Stimulated activated CD4-positive, alpha-beta T cell treated with anti-CD3 and anti-CD28 coated beads, Interleukin-1b, Interleukin-23, amount 100 ng/mL, for 1 hour (primary cell): ENCODE measurements at places on chromosomes 11 and 22.

- DNase-seq = no peak
Measured at GRCh38 chr22:42786606-42787356, 66.1 kb upstream of the A4GALT start.

DNA sequence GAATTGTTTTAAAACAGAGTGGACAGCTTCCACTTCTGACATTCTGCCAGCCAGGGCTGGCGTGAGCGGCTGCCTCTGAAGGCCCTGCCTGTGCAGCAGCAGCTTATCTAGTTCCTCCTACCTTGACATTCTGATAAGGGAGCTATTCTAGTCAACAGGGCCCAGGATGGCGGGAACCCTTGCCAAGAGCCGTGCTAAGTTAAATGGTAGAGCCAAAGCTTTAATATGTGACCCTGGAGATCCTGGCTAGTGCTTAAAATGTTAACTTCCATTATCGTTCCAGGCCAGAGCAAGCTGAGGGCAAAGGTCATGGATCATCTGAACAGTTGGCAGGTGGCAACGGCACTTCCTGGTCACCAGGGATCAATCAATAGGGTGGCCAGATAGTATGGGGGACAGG is 3.5 kb downstream of the KCNJ5 start:
- DNase-seq = no peak

GRCh38 chr11:394034-394857 is at the start of gene PKP3:
TSS of gene PKP3 (plus strand) at chr11:394209. CDS start at chr11:394293, 84 bp downstream.
- DNase-seq = no peak

- no peak for DNase-seq
Measured at GRCh38 chr11:28110821-28111200, 2.6 kb downstream of the METTL15 start.

GRCh38 chr11:6298605-6299004 is 21.7 kb downstream of the CAVIN3 start:
- DNase-seq = no peak

GRCh38 chr11:75934851-75935250 is 119.8 kb downstream of the UVRAG start:
- DNase-seq = no peak

DNA sequence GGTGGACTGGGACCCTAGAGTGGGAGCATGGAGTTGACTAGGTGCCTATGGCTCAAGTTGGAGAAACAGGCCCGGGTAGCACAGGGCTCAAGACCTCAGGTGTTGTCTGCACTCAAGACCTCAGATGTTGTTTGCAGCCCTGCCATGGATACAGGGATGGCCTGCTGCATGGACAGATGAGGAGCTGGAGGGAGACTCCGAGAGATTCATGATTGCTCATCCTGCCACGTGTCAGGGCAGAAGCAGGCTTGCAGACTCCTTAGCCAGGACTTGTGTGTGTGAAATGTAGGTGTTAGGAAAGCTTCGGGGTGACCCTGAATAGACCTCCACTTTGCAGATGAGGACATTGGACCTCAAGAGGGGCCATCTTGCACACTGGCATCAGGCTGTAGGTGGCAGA is 921 bp downstream of the CCDC116 start:
- no peak for DNase-seq

DNA sequence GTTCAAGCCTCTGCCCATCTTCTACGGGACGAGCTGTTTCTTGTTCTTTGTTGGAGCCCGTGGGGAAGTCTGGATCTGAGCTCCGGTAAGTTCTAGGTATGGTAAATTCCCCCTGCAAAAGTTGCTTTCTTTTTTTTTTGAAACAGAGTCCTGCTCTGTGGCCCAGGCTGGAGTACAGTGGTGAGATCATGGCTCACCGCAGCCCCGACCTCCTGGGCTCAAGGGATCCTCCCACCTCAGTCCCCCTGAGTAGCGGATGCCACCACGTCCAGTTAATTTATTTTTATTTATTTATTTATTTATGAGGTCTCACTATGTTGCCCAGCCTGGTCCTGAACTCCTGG is 35.5 kb upstream of the MOB2 start:
- no peak for DNase-seq

DNA sequence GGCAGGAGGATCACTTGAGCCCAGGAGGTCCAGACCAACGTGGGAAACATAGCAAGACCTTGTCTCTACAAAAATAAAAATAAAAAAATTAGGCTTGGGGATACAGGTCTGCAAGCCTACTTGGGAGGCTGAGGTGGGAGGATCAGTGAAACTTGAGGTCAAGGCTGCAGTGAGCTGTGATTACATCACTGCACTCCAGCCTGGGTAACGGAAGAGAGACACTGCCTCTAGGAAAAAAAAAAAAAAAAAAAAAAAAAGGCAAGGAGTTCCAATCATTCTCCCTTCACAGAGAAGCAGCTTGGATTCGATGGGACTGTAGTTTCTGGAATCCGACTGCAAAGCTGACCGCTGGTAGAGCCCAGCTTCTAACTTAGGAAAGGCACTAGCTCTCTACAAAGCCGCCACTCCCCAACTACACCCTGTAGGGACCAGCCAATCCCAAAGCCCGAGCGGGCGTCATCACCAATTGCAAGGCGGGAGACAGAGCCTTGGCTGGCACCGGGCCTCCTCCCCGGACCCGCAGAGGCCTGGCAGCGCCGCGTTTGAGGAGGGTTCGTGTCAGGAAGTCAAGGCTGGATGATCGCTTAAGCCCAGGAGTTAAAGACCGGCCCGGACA is 716 bp upstream of the DDB2 start:
- peak; percentile 46 for DNase-seq

GRCh38 chr11:116750070-116750718 is 22.6 kb downstream of the BUD13 start:
- no peak for DNase-seq

GRCh38 chr11:121323046-121323607 is 30.6 kb downstream of the SC5D start:
- no peak for DNase-seq

- no peak for DNase-seq
Measured at GRCh38 chr11:70854201-70854600, 398.2 kb downstream of the SHANK2 start.

GRCh38 chr11:68524681-68525080 is 64.1 kb downstream of the PPP6R3 start:
- no peak for DNase-seq

DNA sequence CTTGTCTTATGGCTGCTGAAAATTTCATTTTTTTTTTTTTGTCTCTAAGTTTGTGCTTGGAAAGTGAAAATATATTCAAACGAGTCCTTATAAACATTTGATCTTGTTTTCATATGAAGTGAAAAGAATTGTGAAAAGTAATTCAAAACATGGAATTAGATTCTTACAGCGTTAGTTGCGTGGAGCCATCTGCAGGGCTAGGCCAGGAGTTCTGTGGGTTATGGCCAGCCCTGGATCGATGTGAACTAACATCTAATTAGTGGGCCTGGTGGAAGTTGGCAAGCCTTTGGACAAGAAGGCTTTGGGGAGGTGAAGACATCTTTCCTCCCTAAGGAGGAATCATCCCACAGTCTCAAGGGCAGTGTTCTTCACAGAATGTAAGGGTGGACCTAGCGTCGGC is 37.2 kb downstream of the PARVA start:
- DNase-seq = no peak

DNA sequence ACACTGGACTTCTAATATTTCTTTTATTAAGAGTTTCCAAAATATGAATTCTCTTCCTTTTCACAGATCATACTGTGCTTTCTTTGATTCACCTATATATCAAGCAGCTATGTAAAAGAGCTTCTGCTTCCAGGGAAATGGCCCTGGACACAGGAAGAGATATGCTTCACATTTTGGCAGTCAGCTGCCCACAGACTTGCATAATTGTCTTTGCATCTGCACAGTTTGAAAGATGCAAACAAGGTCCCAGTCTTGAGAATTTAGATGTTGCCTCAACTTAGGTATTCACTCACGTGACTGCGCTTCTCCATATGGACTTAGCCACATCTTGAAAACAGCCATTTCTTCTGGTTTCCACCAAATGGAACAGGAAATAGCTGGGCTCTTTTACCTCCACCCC is 92.3 kb upstream of the POU2AF2 start:
- no peak for DNase-seq

DNA sequence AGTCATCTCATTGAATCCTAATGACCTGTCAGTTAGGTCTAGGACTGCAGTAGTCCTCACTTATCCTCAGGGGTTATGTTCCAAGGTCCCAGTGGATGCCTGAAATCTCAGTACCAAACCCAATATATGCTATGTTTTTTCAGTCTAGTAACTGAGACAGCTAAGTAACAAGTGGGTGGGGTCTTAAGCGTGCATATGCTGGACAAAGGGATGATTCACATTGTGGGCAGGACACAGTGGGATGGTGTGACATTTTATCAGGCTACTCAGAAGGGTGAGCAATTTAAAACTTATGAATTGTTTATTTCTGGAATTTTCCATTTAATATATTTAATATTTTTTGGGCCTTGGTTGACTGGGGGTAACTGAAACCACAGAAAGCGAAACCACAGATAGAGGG is 29.0 kb downstream of the DDX10 start:
- DNase-seq = no peak

GRCh38 chr11:44593251-44593650 is 27.8 kb downstream of the CD82 start:
- DNase-seq = no peak

DNA sequence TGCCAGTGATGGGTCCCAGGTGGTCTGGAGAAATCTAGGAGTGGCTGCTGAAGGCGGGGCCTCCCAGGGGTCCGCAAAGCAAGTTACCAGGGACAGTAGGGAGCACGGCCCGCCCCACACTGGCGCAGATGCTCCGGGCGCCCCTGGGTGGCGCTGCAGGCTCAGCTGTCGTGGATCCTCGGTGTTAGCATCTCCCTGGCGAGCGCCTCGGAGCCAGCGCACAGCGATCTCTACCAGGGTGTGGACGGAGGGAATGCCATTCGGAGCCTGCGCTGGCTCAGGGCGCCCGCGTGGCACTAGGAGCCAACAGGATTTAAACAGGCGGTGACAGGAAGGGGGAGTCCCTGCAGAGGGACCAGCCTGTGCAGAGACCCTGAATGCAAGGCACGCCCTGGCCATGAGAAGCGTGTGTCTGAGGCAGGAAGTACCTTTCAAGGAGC is 20.2 kb downstream of the FADS3 start:
- DNase-seq = peak; percentile 15

GRCh38 chr11:64028398-64029115 is 7.2 kb upstream of the FLRT1 start:
- DNase-seq = no peak

DNA sequence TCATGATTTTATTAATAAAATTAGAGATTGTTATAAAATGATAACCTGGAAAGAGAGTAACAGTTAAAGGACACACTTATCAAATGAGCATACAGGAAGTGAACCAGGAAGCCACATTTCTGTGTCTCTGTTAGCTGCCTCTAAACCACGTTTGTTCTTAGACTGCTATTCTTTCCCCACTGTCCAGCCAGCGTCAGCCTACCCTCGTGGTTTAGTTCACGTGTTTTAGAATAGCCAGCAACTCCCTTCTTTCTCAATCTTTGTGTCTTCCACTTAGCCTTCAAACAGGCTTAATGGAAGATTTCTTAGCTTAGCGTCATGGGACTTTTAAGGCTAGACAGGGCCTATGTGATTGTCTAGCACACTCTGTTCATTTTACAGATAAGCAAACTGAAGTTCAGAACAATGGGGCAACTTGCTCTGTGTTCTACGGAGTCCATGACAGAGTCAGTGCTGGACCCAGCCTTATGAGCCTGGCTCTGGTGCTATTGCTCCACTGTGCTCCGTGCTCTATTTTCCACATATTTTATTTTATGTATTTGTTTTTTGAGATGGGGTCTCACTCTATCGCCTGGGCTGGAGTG is 27.2 kb downstream of the GRAMD1B start:
- no peak for DNase-seq

GRCh38 chr22:42430528-42431125 is 1.6 kb downstream of the NFAM1 start:
- no peak for DNase-seq

- no peak for DNase-seq
Measured at GRCh38 chr11:109894242-109894641, 198.9 kb upstream of the ZC3H12C start.

DNA sequence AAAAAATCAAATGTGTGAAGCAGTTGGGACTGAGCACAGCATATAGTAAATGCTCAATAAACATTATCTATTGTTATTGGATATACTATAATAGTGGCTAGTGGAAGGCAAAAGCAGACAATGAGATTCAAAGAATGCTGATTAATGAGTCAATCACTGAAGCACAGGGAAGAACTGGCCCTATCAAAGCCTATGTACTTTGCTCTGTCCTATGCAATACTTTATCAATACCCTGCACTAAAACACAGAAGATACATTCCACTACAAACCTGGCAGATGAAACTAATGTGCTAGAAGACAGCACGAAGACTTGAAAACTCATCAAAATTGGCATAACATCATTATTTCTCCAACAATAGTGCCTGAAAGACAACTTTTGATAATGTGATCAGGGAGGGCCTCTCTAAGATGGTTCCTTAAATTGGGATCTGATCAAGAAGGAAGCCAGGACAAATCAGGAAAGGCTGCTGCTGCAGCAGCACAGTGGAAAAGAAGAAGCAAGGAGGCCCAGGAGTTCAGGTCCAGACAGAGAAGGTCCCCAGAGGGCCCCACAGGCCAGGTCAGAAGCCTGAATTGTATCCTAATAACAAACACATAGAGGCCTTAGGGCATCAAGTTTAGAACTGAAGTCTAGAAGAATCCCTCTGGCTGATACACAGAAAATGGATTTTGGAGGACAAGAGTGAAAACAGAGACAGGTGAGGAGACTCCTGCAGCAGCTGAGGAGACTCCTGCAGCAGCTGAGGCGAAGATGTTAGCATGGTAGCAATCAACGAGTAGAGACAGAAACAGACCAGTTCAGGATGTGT is 18.6 kb downstream of the PI4KA start:
- DNase-seq = no peak

GRCh38 chr11:128424851-128425285 is 162.5 kb downstream of the ETS1 start:
- no peak for DNase-seq

- no peak for DNase-seq
Measured at GRCh38 chr22:45889539-45890350, 87.2 kb downstream of the WNT7B start.

GRCh38 chr11:17890325-17890724 is 122.5 kb downstream of the SERGEF start:
- no peak for DNase-seq

GRCh38 chr11:93652161-93652597 is 9.3 kb upstream of the CEP295 start:
- no peak for DNase-seq

- DNase-seq = no peak
Measured at GRCh38 chr22:30860176-30861105, 108.1 kb downstream of the MORC2 start.

DNA sequence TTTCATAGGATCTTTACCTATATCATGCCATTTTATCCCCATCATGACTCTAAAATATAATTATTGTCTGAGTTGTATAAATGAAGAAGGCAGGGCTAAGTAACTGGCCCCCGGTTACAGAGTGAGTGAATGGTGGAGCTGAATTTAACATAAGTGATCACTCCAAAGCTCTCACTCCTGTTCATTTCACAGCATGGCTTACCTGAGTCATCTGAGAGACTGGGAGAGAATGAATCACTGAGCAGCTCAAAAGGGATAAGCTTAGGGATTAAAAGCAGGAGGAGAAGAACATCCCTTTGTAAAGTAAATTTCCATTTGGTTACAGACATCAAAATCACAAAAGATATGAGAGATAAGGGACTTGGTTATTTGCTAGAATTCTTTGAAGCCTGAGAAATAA is 294.0 kb upstream of the CTSC start:
- DNase-seq = no peak

- no peak for DNase-seq
Measured at GRCh38 chr11:127844876-127845275, 742.5 kb downstream of the ETS1 start.
